ENCODE measurements at places on chromosomes 3 and 15. TPM values are rescaled to one million over a fixed set of nuclear protein-coding genes. Genes with fewer than 3 reads are reported as not detected.

TMEM207 gene
- total RNA-seq = not detected

DNA sequence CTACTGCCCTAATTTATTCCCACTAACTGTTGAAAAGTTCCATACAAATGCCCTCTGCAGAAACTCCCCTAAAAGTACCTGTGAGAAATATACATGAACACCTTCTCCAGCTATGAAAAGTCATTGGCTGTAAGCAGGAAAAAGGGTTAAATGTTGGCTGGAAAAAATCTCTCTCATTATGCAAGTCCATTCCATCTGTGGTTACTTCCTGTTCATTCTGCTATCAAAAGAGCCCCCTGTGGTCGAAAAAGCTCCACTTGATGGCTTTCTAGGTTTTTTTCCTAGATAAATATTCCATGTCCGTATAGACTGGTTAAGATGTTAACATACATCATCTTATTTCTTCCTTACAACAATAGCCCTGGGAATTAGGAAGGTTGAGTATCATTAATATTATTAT, 56.2 kb upstream of the AKAP13 start:
- DNase-seq = no peak

GRCh38 chr3:179247289-179248015, 3.5 kb downstream of the KCNMB3 start:
- peak; percentile 4 for DNase-seq

GRCh38 chr3:148367756-148368155, 329.9 kb upstream of the AGTR1 start:
- no peak for DNase-seq

ADAMTS17 gene
- 0.11 TPM for total RNA-seq

DPPA2 gene
- total RNA-seq = not detected

ADGRG7 gene
- total RNA-seq = not detected

ACAN gene
- total RNA-seq = under 0.01 TPM

GRCh38 chr15:65970937-65971740, 101.8 kb downstream of the RAB11A start:
- no peak for DNase-seq

- no peak for DNase-seq
Observed at GRCh38 chr15:33378866-33379480, 68.2 kb downstream of the RYR3 start.

GRCh38 chr15:50151476-50151875, 30.5 kb upstream of the SLC27A2 start:
- no peak for DNase-seq

GRCh38 chr15:99433757-99434450, 131.9 kb upstream of the MEF2A start:
- no peak for DNase-seq

- DNase-seq = no peak
Observed at GRCh38 chr3:142626971-142627370, 30.8 kb downstream of the PLS1 start.

DNA sequence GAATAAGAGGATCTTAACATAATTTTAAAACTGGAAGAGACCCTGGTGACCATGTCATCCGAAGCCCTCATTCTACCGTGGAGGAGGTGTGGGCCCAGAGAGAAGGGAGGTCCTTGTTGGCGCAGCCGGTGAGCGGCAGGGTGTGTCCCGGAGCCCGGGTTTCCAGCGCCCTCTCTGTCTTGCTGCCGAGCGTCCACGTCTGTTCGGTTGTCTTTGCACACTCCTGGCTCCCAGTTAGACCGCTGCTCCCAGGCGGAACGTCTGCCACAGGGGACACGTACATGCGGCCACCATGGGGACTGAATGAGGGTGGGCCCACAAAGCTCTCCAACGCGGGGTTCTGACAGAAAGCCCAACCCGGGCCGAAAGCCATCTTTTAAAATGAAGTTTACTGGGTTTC, 6.6 kb upstream of the MUC4 start:
- DNase-seq = no peak

ITIH1 gene
- not detected for total RNA-seq

GRCh38 chr3:190026154-190026553, 94.5 kb downstream of the P3H2 start:
- DNase-seq = no peak

- no peak for DNase-seq
Observed at GRCh38 chr3:105931500-105931899, 62.7 kb upstream of the CBLB start.

- DNase-seq = no peak
Observed at GRCh38 chr3:174198199-174198598, 660.9 kb upstream of the NAALADL2 start.

- DNase-seq = peak; percentile 73
Observed at GRCh38 chr3:25592510-25592968, 72.2 kb downstream of the TOP2B start.

- DNase-seq = no peak
Observed at GRCh38 chr15:39445931-39446330, 134.9 kb upstream of the THBS1 start.

DNA sequence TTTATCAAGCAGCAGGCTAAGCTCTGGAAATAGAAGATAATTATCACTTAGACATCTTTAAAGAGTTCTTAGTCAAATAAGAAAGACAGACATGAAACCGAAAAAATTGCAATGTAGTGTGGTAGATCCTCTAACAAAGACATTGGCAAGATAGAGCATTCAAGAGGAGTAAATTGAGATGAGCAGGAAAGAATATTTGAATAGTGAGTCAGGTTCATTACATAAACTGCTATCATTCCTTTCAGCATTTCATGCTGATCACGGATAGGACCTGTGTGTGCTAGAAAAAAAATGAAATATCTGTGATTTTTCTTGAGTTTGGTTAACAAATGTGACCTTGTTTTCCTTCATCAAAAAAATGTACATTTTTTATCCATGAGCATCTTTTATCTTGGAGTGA, 460.9 kb downstream of the OTOL1 start:
- peak; percentile 38 for DNase-seq

CHRM5 gene
- 0.06 TPM for total RNA-seq

- DNase-seq = peak; percentile 73
Observed at GRCh38 chr15:63233667-63234423, 43.6 kb upstream of the APH1B start.

- DNase-seq = peak; percentile 82
Observed at GRCh38 chr3:191141728-191142127, 57.3 kb upstream of the OSTN start.

CHST2 gene
- 30.3 TPM for total RNA-seq

GRCh38 chr3:43010638-43011037, 31.5 kb downstream of the GASK1A start:
- no peak for DNase-seq

WWTR1 gene
- total RNA-seq = 73.5 TPM

- DNase-seq = no peak
Observed at GRCh38 chr3:46468753-46469600, 4.3 kb upstream of the LTF start.

DNA sequence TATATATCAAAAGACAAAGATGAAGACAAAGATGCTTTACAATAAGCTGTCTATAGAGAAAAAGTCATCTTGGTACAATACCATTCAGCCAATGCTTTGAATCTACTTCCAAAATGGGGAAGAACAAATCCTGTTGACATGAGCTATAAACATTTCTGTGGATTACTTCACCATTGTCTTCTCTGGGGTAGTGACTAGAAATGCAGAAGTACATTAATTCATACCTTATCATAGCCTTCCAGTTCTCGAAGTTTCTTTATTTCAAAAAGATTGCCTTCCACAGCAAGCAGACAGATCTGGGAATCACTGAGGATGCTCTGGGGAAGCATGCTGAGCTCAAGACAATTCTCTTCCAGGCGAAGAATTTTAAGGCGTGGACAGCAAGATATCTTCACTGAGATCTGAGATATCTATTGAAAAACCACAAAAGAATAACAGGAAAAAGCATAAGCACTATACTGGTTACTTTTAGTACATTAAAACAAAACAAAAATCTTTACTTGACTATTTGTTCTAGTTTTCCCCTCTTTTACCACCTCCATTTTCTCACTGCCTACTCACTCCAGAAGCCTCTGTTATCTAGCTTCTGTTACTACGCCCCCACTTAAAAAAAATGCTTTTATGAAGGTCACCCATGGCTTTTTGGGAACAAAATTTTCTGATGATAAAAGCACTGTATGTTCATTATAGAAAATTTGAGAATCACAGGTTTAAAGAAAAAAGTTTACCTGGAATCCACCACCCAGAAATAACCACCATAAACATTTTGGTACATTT, 3.6 kb downstream of the LRRC57 start:
- no peak for DNase-seq

- DNase-seq = peak; percentile 95
Observed at GRCh38 chr15:78075490-78076230, 1.9 kb downstream of the TBC1D2B start.

- peak; percentile 55 for DNase-seq
Observed at GRCh38 chr15:83850015-83850414, 196.1 kb downstream of the ADAMTSL3 start.

GRCh38 chr3:32045091-32045915, 61.1 kb upstream of the GPD1L start:
- peak; percentile 84 for DNase-seq

- DNase-seq = no peak
Observed at GRCh38 chr15:35774653-35775052, 228.7 kb upstream of the DPH6 start.

SLCO2A1 gene
- total RNA-seq = 0.11 TPM

GALNT15 gene
- 2.1 TPM for total RNA-seq

GP5 gene
- 0.06 TPM for total RNA-seq

DNA sequence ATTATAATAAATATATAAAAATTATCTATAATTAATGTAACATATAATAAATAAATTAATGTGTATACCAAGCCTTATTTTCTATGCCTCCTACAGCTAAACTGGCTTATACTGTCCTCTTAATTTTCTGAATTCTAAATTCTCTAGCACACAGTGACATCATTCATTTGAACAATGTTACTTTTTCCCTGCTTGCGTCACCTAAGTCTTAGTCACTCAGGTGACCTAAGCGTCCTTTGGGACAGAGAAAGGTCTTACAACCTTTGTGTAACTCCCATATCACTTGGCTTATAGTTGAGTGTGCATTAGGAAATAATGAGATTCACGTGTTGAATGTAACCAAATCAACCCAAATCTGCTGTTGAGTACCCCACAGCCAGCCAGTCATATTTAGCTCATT, 48.5 kb upstream of the KCNMB2 start:
- DNase-seq = no peak

ZFAND6 gene
- 96.2 TPM for total RNA-seq

Data from LHCN-M2 (cell line).